NCI-H1092 treated with DMSO at 0.1 percent for 48 hours (cell line): ENCODE measurements at places on chromosomes 2 and 18.
A peak's percentile ranks its signal among the peaks of the same experiment; 100 is the strongest.

DNA sequence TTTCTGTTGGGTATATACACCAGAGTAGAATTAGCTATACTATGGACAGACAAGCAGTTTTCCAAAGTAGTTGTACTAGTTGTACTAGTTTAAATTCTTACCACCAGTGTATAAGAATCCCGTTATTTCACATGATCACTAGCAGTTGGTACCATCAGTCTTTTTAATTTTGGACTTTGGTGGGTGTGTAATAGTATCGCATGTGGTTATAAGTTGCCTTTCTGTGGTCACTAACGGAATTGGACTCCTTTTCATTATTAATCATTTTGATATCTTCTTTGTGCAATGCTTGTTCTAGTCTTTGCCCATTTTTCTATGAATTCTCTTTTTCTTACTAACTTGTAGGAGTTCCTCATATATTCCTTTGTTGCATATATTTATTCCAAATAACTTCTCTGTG is 89.8 kb downstream of the ASXL2 start:
- DNase-seq = no peak

DNA sequence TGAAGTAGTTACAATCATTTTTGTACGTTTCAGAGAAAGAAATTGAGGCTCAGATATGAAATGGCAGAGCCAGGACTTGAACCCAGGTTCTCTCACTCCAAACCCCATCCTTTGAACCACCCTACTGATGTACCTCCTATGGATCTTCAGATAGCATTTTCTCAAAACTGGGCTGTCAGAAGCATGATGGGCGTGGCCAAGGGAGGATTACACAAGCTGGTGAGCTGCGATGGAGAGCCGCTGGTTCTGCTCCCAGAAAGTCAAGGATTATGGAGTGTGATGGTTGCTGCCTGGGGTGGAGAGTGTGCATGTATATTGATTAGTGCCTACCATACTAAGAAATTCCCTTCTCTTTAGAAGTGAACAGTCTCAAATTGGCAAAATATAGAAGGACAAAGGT is 47.0 kb upstream of the PPP1CB start:
- no peak for DNase-seq

DNA sequence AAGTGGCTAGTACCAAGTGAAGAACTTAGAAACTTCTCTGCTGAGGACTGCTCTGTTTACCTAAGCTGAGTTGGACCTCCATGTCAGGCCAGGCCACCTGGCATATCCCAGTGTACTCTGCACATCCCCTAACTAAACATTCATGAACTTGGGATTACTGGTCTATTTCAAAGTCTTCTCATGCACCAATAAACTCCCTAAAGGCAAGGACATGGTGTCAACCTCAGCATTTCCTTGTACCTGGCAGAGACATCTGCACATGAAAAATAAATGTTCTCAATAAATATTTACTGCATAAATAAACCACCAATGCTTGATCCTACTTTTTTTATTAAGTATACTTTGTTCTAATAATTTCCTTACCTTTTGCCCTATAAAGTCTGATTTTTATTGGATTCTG is 124.8 kb downstream of the LAMA1 start:
- DNase-seq = no peak

DNA sequence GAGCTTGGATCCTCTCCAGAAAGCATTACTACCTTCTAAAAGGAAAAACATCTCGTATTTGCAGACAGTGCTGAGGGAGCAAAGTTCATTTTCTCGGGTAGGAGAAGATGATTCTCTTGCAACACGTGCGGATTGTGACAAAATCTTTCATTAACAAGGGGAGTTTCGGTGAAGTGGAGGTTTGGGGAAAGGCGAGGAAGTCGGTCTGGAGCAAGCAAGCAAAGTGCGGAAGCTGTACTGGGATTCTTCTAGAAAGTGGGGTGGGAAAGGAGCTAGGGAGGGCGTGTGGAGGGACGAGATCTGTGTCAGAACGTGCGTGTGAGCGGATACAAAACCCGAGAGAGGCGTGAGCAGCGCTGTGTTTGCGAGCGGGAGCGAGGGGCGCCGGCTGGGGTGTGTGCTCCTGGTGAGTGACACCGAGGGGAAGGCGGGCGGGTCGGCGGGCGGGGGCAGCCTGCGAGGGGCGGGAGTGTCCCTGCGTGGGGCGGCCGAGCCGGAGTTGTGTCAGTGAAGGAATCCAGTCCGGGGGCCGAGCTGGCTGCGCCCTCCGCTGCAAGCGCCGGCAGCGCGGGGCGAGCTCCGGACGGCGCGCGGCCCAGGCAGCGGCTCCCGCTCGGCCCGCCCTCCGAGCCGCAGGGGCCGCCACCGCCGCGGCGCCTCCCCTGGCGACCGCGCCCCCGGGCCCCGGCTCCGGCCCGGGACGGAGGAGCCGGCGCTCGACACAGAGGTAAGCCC is at the start of gene SPATS2L:
Gene SPATS2L (plus strand): TSS at position 498 of the 735 bp plus-strand sequence. CDS start 82,552 bp downstream, outside the sequence.
- DNase-seq = peak; percentile 30

DNA sequence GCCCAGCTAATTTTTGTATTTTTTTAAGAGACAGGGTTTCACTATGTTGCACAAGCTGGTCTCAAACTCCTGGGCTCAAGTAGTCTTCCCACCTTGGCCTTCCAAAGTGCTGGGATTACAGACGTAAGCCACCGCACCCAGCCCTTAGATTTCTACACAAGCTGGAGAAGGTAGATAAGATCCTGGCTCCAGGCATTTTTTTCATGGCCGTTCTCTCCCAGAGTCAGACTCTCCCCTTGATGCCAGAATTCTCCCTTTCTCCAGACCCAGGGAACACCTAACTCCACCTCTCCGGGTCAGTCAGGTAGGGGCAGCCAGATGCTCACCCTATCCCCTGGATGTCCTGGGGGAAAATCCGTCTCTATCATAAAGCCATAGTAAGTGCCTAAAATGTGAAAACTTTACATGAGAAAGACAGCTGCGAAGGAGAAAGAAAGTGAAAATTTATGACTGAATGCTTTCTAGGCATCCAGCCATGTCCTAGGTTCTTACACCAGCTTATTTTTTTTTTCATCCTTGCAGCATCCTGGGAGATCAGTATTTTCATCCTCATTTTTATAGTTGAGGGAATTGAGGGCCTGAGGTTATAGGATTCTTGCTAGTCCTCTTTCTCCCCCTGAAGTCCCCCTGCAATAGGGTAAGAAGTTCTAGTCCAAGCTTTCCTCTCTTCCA is 16.3 kb downstream of the SIX3 start:
- no peak for DNase-seq

GRCh38 chr18:25990473-25990872 is 99.9 kb downstream of the SS18 start:
- no peak for DNase-seq

GRCh38 chr18:45423659-45424058 is 191.6 kb upstream of the SLC14A2 start:
- peak; percentile 89 for DNase-seq

GRCh38 chr18:8063733-8064132 is 496.6 kb downstream of the PTPRM start:
- DNase-seq = no peak

- DNase-seq = no peak
These were observed 156.4 kb upstream of the ITGA4 start for GRCh38 chr2:181300600-181301291.
